ENCODE measurements at places on chromosomes 12 and 14.

- DNase-seq, result no peak
Measured at GRCh38 chr12:126663304-126664094, 1598.3 kb downstream of the AACS start.

DNA sequence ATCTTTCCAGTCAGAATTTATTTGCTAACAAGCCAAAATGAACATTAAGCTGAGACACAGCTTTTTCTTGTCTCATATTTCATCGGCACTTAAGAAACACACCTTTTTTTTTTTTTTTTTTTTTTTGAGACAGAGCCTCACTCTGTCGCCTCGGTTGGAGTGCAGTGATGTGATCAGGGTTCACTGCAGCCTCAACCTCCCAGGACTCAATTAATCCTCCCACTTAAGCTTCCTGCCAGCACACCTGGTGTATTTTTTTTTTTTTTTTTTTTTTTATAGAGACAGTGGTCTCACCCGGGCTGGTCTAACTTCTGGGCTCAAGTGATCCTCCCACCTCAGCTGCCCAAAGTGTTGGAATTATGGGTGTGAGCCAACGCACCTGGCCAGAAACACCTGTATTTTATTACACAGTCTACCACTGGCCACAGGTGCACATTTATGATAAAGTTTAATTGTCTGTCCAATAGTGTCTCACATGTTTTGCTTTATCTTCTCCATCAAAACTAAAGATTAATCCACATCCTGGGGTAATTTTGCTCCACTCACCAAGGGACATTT lies 62.7 kb downstream of the C2CD5 start:
- DNase-seq, result no peak

DNA sequence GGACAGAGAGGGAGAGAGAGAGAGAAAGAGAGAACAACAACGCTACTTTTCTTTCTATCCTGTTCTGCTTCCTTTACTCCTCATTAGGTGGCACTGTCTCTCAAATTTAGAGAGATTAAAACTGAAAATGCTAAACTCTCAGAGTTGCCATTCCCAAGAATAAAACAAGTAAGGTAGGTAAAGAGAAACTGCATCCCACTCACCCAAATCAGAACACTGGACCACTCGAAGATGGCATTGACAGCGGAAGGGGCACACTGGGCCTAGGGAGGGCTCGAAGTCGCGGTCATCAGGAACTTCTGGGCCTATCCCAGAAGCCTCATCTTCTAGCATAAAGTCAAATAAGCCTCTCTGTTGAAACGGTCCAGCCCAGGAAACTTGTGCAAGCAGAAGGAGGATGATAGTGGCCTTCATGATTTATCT lies 4.5 kb downstream of the DCN start:
- no peak for DNase-seq

GRCh38 chr14:83697099-83697498 lies 1832.8 kb upstream of the FLRT2 start:
- DNase-seq, result no peak

DNA sequence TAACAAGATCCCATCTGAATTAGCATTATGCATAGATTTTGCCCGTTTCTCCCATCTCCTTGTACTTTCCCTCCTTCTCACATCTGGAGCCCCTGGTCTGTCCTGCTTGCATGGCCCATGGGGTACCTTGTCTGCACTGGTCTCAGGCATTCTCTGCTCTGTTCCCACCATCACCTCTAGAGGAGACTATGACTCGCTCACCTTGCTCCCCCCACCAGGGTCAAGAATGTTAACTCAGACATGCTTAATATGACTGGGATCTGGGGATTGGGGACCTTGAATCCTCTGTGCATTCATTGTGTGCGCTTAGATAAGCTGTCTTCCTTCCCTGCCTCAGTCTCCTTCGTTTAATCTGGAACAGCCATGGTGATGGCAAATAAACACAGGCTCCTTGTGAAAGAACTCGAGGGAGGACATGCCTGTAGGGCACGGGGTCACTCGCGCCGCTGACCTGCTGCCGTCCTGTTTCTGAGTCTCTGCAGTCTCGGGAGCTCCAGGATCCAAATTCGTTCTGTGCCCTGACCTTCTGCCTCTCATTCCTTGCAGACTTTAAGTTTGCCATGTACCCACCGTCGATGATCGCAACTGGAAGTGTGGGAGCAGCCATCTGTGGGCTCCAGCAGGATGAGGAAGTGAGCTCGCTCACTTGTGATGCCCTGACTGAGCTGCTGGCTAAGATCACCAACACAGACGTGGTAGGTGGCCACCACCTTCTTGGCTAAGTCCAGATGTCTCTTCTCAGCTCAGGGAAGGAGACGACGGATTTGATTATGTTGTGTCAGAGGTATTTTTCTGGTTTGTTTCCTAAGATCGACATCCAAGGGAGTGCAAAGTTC lies 15.0 kb downstream of the CCND2 start:
- DNase-seq, result no peak

Measured in SHP77 treated with DMSO at 0.1 percent for 48 hours (cell line).